Progenitor cell of endocrine pancreas (in vitro differentiated cells): ENCODE measurements at places on chromosomes 5 and 9.

GRCh38 chr5:5419291-5420210 lies 2.9 kb upstream of the ICE1 start:
- H3K27me3 ChIP-seq: peaks cover 5% of the 10 kb centered on the region
- H3K4me3 ChIP-seq: no peak overlapping the region
- H3K4me1 ChIP-seq: peaks cover 26% of the 10 kb centered on the region
- no peak for DNase-seq

GRCh38 chr9:114033397-114034103 lies 44.5 kb downstream of the AMBP start:
- H3K4me3 ChIP-seq: no peak overlapping the region
- peaks cover 32% of the 10 kb centered on the region for H3K36me3 ChIP-seq
- H3K27me3 ChIP-seq: no peaks in the 10 kb centered on the region
- H3K4me1 ChIP-seq: no peaks in the 10 kb centered on the region

DNA sequence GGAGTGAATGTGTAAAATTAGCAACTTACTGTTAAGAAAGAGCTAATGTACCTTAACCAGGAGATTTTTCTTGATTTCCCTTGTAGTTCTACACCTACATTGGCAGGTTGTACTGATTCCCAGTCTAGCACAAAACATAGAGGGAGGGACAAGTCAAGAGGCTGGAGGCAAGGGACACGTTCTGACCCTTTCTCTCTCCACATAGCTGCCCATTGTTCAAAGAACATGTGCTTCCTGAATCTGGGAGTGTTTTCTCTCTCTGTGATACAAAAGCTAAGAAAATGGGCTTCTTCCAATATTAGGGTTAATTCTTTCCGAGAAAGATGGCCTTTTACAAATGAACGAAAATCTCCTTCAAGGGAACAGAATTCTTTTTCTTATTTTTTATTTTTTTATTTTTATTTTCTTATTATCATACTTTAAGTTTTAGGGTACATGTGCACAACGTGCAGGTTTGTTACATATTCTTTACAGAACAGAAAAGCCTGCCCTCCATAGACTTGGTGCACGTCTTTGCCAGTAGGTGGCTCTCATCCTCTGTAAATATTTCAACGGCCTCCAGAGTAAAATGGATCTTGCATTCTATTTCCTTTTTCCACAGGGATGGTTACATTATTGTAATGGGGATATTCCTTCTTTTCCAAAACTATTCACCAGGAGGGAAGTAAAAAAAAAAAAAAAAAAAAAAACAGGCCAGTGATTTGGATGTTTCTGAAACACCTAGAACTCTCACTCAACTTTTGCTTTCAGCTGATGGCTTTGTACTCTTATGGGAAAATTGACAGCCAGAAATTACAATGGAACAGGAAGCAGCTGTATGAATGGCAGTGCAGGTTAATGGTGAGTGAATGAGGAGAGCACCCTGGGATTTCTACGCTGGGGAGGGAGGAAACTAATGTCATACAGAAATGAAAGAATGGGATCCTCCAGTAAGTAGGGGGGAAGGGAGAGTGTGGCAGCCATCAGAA lies 13.1 kb upstream of the IFNA5 start:
- peaks cover 34% of the 10 kb centered on the region for H3K27me3 ChIP-seq
- H3K4me3 ChIP-seq: no peak overlapping the region
- peaks cover 3% of the 10 kb centered on the region for H3K36me3 ChIP-seq
- peaks cover 7% of the 10 kb centered on the region for H3K4me1 ChIP-seq
- no peak for DNase-seq

GRCh38 chr9:128055344-128056040 lies 11.6 kb downstream of the NAIF1 start:
- H3K27ac ChIP-seq: no peak overlapping the region
- no peak for DNase-seq

- no peak overlapping the region for H3K27ac ChIP-seq
- no peak for DNase-seq
- no peaks in the 10 kb centered on the region for H3K27me3 ChIP-seq
These were observed 74.7 kb downstream of the PJA2 start for GRCh38 chr5:109335114-109335513.
